ENCODE measurements at places on chromosomes 3 and 15. TPM values are rescaled to one million over a fixed set of nuclear protein-coding genes. Genes with fewer than 3 reads are reported as not detected.

UROC1 gene
- total RNA-seq, result not detected

DNA sequence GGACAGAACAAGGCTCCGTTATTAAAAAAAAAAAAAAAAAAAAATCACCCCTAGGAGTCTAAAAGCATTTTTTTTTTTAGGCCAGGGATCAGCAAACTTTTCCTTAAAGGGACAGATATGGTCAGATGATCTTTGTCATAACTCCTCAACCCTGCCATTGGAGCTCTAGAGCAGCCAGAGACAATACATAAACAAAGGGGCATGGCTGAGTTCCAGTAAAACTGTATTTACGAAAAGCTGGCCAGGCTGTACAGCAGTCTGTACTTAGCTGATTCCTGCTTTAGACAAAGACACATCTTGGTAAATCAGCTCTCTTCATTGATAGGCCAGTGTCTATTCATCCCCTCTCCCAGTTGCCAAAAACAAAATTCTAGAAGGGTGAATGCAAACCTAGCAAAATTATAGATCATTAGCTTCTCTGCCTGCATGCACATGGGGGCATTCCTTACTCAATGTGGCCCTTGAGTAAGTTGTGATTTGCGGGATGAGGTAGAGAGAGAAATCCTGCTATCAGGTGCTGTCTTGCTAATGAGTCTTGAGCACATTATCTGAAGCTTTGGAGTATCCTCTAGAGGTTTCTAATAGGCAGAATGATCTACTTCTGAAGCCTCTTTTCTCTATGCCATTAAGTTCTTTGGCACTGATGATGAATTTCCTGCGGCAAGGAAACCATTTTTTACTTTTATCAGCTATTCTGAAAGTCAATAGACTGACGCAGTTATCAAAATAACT is 35.2 kb downstream of the SENP8 start:
- DNase-seq, result no peak

CTXND1 gene
- 0.94 TPM for total RNA-seq

GRCh38 chr3:85801955-85802354 is 843.2 kb downstream of the CADM2 start:
- no peak for DNase-seq

DNA sequence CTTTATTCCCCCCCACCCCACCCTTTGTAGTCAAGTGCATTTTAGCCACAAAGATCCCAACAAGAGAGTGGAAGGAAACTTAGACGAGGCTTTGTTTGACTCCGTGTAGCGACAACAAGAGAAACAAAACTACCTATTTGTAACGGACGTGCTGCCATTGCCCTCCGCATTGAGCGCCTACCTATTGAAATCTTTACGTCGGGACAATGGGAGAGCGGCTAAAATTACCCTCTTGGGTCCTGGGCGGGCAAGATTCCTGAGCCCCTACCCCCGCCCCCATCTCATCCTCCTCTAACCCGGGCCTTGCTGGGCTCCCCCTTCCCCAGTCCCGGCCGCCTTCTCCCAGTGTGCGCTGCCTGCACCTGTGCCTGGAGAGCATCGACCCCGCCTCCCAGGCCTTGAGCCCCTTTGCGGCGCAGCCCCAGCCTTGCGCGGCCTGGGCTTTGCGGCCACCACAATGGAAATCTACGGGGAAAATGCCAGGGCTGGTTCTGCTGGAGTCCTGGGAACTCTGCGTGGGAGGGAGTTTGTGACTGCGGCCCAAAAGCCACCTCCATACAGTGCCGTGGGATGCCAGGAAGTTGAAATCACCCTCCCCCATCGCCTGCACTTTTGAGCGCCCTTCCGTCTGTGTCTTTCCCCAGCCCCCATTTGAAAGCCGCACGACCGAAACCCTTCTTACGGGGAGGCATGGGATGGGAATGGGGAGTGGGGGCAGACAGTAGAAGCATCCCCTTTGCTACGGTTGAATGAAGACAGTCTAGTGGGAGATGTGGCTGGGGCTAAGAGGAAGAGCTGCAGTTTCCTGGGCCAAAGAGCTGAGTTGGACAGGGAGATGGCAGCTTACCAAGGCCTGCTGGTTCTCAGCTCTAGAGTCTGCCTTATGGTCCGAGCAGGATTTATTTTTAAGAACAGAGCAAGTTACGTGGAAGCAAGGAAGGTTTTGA is 1.1 kb upstream of the SOX2 start:
- DNase-seq, result no peak

SPESP1 gene
- total RNA-seq, result 7.6 TPM

DNA sequence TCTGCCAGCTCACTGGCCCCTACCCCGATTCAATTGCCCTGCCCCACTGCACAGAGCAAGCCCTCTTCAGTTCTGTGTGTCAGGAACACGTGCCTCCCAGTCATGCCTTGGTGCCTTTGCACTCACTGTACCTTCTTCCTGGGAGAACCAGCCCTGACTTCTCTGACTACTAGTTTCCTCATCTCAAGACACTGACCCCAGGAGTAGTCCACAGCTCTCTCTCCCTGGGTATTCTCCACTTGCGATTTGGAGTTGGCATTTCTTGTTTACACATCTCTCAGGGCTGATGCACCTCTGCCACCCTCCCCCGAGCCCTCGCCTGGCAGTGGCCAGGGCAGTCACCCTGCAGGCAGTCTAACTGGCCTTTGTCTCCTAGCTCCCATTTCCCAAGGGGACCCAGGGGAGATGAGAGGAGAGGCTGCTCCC is 5.7 kb downstream of the CISH start:
- no peak for DNase-seq

NPAP1 gene
- not detected for total RNA-seq

CSTA gene
- 0.73 TPM for total RNA-seq

DNA sequence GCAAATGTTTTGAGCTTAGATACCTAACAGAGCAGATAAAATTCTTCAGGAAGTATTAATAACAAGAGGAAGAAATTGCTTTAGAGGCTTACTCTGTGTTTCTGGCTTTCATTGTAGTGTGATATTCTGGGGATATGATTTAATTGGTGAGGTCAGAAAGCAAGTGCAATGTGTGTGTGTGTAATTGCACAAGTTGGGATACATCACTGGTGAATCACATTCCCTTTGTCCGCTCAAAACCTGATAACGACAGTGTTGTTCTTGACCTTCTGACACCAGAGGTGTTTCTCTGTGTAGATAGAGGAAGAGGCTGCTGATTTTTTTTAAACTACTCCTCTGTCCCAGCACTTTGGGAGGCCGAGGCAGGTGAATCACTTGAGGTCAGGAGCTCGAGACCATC is 161.1 kb downstream of the CACNA2D3 start:
- DNase-seq, result no peak

DNA sequence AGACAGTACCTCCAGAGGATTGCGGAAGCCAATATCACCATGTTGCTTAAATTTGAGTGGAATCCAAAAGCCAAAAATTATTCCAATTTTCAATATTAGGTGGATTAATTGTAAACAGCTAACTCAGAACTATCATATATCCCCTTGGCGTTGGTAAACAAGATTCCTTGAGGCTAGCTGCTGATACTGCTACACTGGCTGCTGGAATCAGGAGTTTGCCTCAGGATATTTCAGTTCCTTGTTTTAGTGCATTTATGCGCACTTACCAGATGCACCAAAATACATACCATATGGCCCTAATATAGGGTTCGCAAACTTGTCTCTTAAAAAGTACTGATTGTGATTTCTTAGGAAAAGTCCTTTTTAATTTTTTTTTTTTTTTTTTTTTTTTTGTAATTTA is 605.2 kb upstream of the NAALADL2 start:
- DNase-seq, result no peak

DNA sequence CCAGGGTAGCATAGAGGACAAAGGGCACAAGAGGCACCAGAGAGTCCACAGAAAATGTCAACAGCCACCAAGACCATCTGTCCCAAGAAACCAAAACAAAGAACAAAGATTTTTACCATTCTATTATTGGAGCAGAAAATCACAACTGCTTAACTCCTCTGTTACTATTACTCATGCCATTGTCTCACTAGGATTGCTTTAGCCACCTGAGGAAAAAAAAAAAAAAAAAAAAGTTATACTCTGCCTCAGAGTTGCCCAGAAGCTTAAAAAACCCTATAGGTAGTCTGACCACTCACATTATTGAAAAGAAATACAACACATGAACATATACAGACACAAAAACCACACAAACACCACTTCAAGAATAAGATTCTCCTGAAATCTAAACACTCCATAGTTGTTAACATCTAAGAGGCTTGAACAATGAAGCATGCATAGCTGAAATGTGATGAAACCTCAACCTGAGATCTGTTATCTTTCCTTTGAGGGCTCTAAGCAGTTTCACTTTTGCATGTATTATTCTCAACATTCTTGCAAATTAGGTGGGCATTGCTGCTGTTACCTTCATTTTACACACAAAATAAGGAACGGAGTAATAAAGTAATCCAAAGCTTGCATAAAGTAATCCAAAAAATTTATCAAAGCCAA is 85.4 kb downstream of the IGSF11 start:
- no peak for DNase-seq

- no peak for DNase-seq
These were observed 16.2 kb downstream of the CCDC32 start for GRCh38 chr15:40548610-40549009.

GRCh38 chr3:8517487-8517886 is 15.9 kb downstream of the LMCD1 start:
- DNase-seq, result no peak

- DNase-seq, result no peak
These were observed 56.1 kb downstream of the PTPN9 start for GRCh38 chr15:75523011-75523410.

DNA sequence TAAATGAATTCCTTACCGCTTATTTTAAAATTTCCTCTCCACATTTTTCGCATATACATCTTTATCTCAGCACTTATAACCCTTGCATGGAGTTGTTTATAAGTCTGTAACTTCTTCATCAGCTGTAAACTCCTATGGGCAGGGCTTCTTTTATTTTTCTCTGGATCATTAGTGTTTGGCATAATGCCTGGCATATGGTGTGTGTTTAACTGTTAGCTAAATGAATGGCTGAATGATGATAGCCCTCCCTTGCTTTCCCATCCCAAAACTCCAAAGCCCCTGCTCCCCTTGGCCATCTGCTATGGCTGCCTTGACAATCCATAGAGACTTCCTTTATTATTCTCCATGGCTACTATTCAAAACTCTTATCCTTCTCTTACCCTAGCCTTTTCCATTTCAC is 48.1 kb upstream of the SEMA6D start:
- no peak for DNase-seq

ARF4 gene
- total RNA-seq, result 59.0 TPM

REC114 gene
- 1.00 TPM for total RNA-seq

- no peak for DNase-seq
These were observed 27.1 kb downstream of the EIF1B start for GRCh38 chr3:40336511-40337135.
